ENCODE measurements at places on chromosomes 2 and 18.

GRCh38 chr2:145599756-145600155 lies 1079.8 kb upstream of the ZEB2 start:
- DNase-seq: no peak

- DNase-seq: no peak
These were observed 27.1 kb upstream of the CREB1 start for GRCh38 chr2:207502577-207503198.

DNA sequence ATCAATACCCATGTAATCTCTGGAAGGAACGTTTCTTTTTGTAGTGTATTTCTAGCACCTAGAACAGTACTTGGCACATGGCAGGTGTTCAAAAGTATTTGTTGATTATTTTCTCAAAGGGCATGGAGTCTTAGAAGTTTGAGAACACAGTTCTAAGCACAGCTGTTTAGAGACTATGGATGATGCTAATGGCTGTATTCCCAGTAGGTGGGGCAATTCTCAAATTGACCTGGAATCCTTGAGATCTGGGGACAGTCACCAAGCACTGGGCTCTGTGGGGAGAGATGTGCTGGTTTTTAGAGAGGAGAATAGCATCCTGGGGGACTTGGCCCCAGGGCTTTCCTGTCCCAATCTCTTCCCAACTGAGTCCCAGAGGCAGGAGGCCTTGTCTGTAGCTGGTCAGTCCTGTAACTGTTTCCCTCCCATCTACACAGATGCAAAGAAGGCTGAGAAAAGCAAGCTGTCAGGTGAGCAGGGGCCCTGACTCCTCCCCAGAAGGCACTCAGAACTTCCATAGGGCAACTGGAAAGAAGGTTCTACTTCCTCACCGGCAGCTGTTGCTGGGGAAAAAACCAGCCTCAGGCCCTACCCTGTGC lies 17.5 kb upstream of the IL36G start:
- no peak for DNase-seq

DNA sequence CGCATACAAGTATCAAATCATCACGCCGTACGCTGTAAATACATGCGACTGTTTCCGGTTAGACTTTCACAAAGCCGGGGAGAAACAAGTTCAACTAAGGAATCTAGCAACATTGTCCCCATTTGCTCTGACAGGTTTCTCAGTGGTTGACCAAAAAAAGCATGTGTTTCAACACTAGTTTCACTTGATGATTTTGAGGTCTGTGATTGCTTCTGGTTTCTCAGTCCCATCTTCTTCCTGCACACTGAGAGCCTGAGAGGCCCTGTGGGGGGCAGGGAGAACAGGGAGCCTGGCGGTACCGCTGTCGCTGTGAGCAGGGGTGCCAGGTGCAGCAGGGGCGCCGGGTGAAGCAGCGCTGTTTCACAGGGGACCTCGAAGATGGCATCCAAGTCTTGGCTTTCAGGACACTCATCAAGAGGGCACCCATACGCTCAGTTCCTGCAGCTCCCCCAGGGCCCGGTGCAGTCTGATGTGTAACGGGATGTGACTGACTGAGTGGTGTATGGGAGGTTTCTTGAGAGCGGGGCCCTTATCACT lies 270.9 kb downstream of the TWIST2 start:
- DNase-seq: no peak

DNA sequence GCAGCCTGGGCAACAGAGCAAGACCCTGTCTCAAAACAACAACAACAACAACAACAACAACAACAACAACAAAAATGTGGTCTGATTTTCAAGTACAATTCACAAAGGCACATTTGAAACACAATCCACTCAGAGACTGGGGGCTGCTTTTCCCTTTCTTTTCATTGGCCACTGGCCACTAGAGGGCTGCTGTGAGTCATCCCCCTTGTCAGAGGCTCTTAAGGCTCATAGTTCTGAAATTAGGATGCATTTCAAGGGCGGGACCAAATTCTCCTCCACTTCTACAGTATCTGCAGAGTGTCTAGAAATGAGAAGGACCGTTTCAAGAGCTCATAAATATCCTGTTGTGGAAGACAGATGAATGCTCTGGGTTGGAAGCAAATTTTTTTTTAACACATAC lies 285.4 kb downstream of the NRXN1 start:
- no peak for DNase-seq

GRCh38 chr2:134583462-134583861 lies 135.3 kb downstream of the TMEM163 start:
- no peak for DNase-seq

GRCh38 chr2:8159211-8159965 lies 522.5 kb upstream of the ID2 start:
- no peak for DNase-seq

- no peak for DNase-seq
These were observed 71.8 kb upstream of the SMAD7 start for GRCh38 chr18:49022311-49023161.

DNA sequence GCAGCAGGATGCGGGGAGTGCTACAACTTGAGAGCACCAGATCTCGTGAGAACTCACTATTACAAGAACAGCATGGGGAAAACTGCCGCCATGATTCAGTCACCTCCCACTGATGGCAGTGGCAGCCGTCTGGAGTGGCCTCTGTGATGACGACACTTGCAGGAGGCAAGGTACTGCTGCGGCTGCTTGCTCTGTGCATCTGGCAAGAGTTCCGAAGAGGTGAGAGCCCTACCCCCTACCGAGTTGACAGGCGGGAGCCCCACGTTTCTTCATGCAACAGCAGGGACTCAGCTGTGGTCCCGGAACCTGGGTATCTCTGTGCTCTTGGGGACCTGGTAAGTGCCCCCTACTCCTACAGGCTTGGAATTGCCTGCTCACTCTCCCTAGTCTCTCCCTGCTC lies 1672.7 kb upstream of the TMEFF2 start:
- no peak for DNase-seq

DNA sequence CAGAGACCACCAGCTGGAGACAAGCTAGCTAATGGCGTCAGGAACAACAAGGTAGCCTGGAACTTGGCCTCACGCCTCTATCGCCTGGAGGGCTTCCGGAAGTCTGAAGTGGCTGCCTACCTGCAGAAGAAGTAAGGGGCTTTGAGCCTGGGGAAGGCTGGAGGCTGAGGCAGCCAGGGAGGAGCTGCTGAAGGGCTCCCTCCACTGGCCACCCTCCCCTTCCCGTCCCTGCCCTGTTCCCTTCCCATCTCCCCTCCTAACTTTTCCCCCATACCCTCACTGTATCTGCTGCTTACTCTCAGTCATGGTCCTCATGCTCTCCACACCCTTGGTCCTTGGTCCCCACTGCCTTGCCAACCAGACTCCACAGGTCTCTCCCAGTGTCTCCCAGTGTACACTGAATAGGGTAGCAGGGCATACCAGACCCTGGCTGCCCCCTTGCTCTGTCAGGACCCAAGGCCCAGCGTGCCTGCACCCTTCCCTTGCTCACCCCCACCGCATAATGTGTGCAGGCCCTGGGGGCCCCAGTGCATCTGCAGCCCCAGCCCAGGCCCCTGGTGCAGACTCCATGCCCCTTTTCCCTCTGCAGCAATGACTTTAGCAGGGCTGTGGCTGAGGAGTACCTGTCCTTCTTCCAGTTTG lies 18.8 kb downstream of the PSD4 start:
- no peak for DNase-seq
